Stimulated activated CD4-positive, alpha-beta T cell treated with anti-CD3 and anti-CD28 coated beads, Interleukin-2, amount 100 ng/mL, for 4 hours (primary cell): ENCODE measurements at places on chromosomes 6 and 20.

- DNase-seq, result no peak
These were observed 17.9 kb downstream of the BPHL start for GRCh38 chr6:3136292-3137011.

- no peak for DNase-seq
These were observed 178.2 kb upstream of the HEY2 start for GRCh38 chr6:125571207-125571755.

DNA sequence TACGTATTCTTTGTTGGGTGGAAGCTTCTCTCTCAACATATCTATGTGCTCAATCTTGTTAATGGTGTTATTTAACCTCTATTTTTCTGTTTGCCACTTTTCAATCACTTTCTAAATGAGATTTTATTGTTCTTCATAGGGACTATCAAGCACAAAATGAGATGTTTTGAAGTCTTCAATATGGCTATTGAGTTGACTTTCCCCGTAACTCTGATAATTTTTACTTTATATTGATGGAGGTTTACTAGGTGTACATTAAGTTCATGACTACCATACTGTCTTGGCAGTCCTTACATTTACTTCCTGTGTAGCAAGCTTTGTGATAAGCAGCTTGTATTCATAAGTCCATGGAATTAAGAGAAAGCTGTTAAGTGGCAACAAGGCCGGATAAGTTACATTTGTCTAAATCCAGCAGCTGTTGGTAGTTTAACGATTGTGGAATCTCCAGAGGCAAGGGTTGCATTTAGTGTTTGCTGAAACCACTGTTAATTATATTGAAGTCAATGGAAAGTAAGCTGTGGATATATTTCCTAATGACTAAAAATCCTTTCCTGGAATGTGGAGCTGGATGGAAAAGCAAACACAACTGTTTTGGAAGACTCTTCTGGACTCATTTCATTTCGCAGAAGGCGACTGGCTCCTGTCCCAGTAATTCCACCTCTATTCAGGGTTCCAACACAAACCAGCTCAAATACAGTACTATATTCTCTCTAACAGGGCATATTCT lies 57.3 kb upstream of the SMIM29 start:
- DNase-seq, result no peak

DNA sequence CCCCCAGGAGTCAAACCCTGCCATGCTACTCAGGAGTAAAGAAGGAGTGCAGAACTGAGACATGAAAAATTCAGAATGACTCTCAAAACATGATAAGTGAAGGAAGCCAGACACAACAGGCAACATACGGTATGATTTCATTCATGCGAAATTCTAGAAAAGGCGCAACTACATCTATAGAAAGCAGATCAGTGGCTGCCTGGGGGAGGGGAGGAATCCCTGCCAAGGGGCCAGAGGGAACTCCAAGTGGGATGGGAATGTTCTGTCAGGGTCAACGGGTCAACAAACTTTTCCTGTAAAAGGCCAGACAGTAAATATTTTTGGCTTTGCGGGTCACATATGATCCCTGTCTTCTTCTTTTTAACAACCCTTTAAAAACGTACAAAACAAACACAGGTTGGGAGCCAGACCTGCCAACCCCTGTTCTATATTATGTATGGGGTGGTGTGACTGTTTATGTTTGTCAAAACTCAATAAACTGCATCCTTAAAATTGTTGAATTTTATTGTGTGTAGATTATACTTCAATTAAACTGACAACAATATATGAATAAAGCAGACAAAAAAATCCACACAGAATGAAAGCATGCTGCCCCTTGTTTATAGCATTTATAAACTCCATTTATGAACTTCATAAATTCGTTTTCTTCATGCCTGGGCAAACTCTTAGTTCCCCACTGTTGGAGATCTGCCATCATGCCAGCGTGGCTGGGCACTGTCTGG lies 56.6 kb upstream of the TRAF3IP2 start:
- no peak for DNase-seq

DNA sequence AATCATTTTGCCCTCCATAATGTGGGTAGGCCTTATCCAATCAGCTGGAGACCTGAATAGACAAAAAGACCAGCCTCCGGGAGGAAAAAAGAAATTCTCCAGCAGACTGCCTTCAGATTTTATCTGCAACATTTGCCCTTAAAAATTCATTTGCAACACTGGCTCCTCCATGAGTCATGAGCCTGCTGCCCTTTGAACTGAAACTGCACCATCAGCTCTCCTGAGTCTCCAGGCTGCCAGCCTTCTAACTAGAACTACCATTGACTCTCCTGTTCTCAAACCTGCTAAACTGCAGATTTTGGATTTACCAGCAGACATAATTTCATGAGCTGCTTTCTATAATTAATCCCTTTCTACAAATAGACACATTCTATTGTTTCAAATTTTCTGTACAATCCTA lies 223.9 kb upstream of the THEMIS start:
- no peak for DNase-seq

GRCh38 chr20:24632581-24632980 lies 163.2 kb downstream of the SYNDIG1 start:
- DNase-seq, result no peak

GRCh38 chr6:133779916-133780695 lies 108.8 kb upstream of the TCF21 start:
- DNase-seq, result no peak

DNA sequence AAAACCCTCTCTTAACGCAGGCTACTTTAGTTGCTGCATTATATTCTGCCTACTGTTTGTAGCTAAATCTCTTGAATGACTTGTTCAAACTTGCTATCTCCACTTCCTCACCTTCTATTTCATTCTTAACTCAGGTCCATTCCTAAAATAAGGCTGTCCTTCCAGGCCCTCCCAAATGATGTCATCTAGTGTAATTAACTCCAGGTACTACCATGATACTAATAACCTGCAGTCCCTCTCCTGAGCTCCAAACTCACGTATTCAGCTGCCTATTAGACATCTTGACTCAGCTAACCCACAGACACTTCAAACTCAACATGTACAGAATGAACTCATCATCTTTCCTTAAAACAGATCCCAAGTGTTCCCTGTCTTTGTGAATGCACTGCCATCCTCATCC lies 10.5 kb upstream of the TOP1 start:
- DNase-seq, result no peak

- DNase-seq, result no peak
These were observed 98.0 kb downstream of the ZFP64 start for GRCh38 chr20:52093575-52093974.

- no peak for DNase-seq
These were observed 69.6 kb downstream of the POPDC3 start for GRCh38 chr6:105109955-105110895.

DNA sequence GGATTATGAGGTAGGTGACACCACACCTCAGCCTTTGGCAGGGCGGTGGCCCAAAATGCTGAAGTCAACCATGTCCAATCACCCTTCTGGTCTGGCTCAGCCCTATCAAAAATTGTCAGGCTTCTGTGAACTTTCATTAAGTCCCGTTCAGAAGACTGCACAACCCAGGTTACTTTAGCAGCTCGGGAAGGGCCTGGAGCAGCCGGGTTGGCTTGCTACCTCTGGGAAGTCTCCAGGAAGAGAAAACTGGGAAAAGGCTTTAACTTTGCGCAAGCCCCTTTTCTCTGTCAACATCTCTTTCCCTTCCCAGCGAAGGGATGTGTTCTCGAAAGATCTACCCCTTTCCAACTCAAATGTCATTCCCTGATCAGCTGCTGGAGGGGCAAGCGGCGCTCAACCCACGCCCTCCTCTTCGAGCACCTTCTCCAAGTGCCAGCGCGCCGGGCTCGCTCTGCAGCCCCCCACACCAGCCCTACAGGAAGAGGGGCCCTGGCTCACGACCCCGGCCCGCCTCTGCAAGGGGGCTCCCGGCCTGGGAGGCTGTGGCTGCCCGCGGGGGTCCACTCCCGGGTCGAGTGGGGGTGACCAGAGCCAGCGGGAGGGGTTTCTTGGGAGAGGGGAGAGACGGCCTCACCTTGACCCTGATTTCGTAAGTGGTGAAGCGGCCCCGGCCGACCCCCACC lies 573 bp downstream of the SNX3 start:
- no peak for DNase-seq

DNA sequence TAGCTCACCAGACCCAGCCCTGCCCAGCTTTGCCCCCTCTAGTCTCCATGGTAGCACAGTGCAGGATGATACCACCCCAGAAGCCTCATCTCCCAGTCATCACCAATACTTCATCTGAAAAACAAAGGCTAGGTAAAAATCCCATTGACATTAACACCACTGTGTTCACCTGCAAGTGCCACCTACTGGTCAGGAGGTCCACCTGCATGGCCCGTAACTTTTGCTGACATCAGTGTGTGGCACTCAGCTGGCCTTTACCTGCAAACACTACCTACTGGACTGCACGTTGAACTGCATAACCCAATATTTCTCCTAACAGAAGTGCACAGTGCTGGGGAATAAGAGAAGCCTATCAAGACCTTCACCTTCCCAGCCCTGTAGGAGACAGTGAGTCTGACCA lies 234.7 kb upstream of the ADGRB3 start:
- DNase-seq, result no peak

- no peak for DNase-seq
These were observed 28.9 kb upstream of the BHLHE23 start for GRCh38 chr20:63035603-63036185.

DNA sequence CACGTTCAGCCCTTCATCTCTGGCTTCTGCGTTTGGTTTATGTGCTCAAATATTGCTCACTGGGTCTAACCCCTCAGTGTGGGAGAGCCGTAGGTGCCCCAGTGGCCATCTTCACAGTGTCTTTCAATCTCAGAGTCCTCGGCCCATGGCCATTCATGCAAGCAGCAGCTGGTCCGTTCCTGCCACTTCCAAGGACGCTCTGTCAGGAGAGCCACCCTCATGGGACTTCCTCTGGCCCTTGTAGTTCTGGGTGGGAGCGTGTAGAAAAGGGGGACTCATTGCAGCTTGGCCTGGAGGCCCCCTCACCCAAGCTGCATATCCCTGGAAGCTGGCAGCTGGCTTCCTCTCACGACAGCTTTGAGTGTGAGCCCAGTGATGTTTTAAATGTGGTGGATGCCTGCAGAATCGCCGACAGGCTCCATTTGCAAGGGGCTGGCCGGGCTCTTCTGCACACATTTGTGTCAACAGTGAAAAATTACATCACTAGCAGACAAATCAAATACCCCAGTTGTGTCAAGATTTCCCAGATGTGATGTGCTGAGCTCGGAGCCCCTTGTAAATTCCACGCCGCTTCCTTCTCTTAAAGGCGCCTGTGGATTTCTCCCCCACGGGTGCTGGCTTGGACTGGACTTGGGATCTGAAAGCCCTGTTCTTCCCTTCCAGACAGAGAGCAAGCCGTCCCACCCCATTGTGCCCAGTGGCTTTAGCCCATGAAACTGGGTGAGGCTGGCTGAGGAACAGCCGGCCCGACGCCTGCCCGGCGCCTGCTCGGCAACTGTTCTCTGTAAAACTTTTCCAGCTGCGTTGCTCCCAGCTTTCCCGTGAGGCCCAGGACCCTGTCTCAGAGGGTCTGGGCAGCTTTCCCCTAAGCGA lies 360.1 kb downstream of the TAF4 start:
- no peak for DNase-seq

DNA sequence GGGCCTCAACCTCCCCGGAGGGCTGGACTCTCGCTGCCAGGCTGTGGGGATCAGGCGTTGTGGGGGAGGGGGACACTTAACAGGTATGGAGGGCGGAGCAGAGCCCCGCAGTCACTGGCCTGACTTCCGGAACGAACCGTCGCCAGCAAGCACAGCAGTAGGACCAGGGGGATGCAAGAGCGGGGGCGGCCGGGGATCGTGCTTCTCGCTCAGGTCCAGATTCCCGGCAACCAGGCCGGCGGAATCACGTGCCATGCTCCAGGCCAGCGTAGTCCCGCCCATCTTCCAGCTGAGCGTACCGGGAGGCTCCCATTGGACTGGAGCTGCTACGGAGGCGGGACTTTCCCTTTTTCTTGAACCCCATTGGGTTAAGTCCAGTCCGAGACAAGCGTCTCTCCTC lies 10.0 kb upstream of the POU5F1 start:
- DNase-seq, result peak; percentile 44

DNA sequence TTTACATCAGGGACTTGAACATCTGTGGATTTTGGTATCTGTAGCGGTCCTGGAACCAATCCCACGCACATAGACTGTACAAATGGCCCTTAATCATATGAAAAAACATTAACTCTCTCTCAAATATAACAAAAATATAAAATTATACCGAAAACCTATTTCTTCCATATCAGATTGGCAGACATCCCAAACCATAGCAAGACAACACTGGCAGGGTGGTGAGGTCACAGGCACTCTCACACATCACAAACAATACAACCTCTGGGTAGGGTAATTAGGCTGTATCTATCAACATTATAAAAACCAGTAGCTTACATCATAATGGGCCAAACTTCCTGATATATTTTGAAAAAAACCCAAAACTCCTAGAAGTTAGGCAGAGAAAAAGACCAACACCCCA lies 40.9 kb downstream of the OVOL2 start:
- no peak for DNase-seq
